ENCODE measurements at places on chromosomes 1 and 21. TPM values are rescaled to one million over a fixed set of nuclear protein-coding genes. Genes with fewer than 3 reads are reported as not detected.

GRCh38 chr1:234570329-234571120 lies 39.5 kb downstream of the IRF2BP2 start:
- H3K27me3 ChIP-seq, result no peaks in the 10 kb centered on the region
- H3K27ac ChIP-seq, result no peak overlapping the region
- no peak overlapping the region for H3K4me3 ChIP-seq
- no peaks in the 10 kb centered on the region for H3K4me1 ChIP-seq
- no peak for DNase-seq
- no peaks in the 10 kb centered on the region for H3K36me3 ChIP-seq

The OR2T35 gene
- not detected for total RNA-seq

DNA sequence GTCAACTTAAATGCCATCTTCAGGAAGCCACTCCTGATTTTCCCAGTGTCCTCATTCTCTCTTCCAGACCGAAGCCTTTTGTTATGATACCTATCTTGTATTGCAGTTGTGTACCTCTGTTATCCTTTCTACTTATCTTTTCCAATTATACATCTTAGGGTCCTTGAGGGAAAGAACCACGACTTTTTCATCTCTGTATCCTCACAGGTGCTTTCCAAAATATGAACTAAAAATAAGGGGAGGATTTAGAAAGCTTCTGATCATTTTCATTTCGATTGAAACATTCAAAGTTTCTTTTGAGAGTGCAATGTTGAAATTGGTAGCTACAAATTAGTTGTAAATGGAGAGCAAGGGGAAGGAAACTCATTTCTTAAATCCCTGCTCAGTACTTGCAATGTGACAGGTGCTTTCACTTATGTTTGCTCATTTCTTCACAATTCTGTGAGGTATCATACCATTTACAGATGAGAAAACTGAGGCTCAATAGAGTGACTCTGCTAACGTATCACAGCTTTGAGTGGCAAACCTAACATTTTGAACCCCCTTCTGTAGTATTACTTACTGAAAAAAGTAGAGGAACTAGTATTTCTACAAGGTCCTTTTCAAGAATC lies 24.2 kb downstream of the SLC19A2 start:
- no peaks in the 10 kb centered on the region for H3K36me3 ChIP-seq
- no peak for DNase-seq
- H3K4me1 ChIP-seq, result peaks cover 5% of the 10 kb centered on the region
- no peak overlapping the region for H3K27ac ChIP-seq
- peaks cover 16% of the 10 kb centered on the region for H3K27me3 ChIP-seq

DNA sequence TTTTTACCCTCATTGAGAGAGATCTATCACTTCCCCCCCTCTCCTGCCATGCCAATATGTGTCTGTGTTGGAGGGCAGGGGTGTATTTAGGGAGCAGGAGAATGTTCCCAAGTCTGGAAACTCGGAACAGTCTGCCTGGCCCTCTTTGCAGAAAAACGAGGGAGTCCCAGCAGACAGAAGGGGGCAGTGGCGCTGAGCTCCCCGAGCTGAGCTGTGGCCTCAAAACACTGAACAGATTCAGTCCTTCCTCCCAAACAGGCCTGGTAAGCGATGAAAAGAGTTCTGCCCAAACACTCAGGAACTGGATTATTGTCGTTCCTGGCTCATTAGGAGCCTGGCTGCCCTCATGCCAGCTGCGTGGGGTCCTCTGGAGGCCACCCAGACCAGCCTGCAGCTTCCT lies 981 bp downstream of the CLDN14 start:
- H3K4me1 ChIP-seq, result no peaks in the 10 kb centered on the region
- H3K36me3 ChIP-seq, result no peaks in the 10 kb centered on the region
- no peak for DNase-seq
- no peak overlapping the region for H3K4me3 ChIP-seq
- no peaks in the 10 kb centered on the region for H3K27me3 ChIP-seq

- no peak overlapping the region for H3K4me3 ChIP-seq
- DNase-seq, result no peak
- no peak overlapping the region for H3K27ac ChIP-seq
- H3K27me3 ChIP-seq, result no peaks in the 10 kb centered on the region
Observed at GRCh38 chr1:12220890-12221289, 8.9 kb upstream of the VPS13D start.

The RNF115 gene
- 11.4 TPM for total RNA-seq

The ASCL5 gene
- total RNA-seq, result 0.49 TPM

DNA sequence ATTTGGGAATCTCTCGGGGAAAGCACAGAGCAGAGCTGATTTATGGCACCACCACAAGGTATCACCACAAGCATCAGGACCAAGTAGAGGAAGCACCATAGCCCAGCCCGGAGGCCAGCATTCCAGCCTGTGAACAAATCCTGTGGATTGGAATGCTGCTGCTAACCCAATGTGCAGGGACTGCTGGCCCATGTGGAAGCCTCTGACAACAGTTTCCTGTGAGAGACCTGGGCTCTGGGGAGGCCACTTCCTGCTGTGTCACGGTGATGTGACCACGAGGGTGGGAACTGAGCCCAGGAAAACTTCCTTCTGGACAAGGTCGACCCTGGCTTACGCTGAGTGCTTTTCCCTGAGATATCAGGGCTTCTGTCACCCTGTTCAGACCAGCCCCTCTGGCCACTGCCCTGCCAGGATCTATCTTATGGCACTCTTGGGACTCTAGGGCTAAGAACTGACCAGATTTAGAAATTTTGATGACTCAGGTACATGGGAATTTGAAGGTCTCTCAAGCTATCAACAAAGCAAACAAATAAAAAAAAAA lies 88.3 kb upstream of the NGF start:
- no peak for DNase-seq
- no peaks in the 10 kb centered on the region for H3K36me3 ChIP-seq
- no peaks in the 10 kb centered on the region for H3K4me1 ChIP-seq
- H3K27me3 ChIP-seq, result no peaks in the 10 kb centered on the region
- no peak overlapping the region for H3K4me3 ChIP-seq

DNA sequence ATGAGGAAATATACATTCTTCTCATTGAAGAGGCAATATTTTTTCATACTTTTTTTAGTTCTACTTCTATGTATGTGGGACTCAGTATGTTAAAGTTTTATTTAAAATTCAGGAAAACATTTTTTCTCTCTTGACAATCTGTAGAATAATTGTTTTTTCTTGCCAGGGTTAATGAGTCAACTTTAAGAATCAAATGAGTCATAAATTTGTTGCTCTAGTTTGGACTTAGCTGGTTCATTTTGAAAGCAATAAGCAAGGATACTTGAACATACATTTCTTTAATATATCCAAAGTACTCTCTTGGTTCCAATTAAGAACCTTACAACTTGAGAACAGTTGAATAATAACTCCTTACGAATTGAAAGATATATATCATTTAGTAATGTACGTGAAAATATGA lies 1145.3 kb upstream of the B3GALT2 start:
- no peak overlapping the region for H3K27ac ChIP-seq
- H3K4me1 ChIP-seq, result no peaks in the 10 kb centered on the region
- no peak overlapping the region for H3K4me3 ChIP-seq
- DNase-seq, result no peak
- H3K27me3 ChIP-seq, result no peaks in the 10 kb centered on the region

- no peaks in the 10 kb centered on the region for H3K36me3 ChIP-seq
- H3K4me3 ChIP-seq, result no peak overlapping the region
- H3K27ac ChIP-seq, result no peak overlapping the region
- H3K27me3 ChIP-seq, result no peaks in the 10 kb centered on the region
- no peak for DNase-seq
Observed at GRCh38 chr1:147052143-147052542, 114.0 kb downstream of the NBPF12 start.

GRCh38 chr1:101971304-101971703 lies 25.4 kb downstream of the OLFM3 start:
- H3K27me3 ChIP-seq, result no peaks in the 10 kb centered on the region
- H3K4me1 ChIP-seq, result no peaks in the 10 kb centered on the region
- no peaks in the 10 kb centered on the region for H3K36me3 ChIP-seq
- no peak overlapping the region for H3K27ac ChIP-seq
- H3K4me3 ChIP-seq, result no peak overlapping the region

The LHX8 gene
- total RNA-seq, result not detected

The HAO2 gene
- total RNA-seq, result not detected

All from CD4-positive, alpha-beta T cell (primary cell).